Myometrial cell (primary cell): ENCODE measurements at places on chromosomes 2 and 18. TPM values are rescaled to one million over a fixed set of nuclear protein-coding genes. Genes with fewer than 3 reads are reported as not detected.

The ALPI gene
- total RNA-seq = not detected in 2 replicates

The RAD51AP2 gene
- not detected in 2 replicates for total RNA-seq

The CTNNA2 gene
- not detected in 2 replicates for total RNA-seq

The GALNT14 gene
- 0.18 and 0.29 TPM in 2 replicates for total RNA-seq

The ANKRD53 gene
- total RNA-seq = 3.2 TPM in 1 of 2 replicates, not detected in the other

The SULT1C4 gene
- 0.53 TPM in 1 of 2 replicates, not detected in the other for total RNA-seq

The MYOM1 gene
- total RNA-seq = not detected in 2 replicates

The SLC8A1 gene
- 17.0 and 17.9 TPM in 2 replicates for total RNA-seq

The IL36RN gene
- not detected in 2 replicates for total RNA-seq

The TTR gene
- total RNA-seq = not detected in 2 replicates

The PDE11A gene
- total RNA-seq = 0.18 TPM in 1 of 2 replicates, not detected in the other

The ZNF532 gene
- total RNA-seq = 23.6 and 32.1 TPM in 2 replicates

The CLHC1 gene
- 5.1 and 6.9 TPM in 2 replicates for total RNA-seq
